ENCODE measurements at places on chromosomes 6 and 20. TPM values are rescaled to one million over a fixed set of nuclear protein-coding genes. Genes with fewer than 3 reads are reported as not detected.

DNA sequence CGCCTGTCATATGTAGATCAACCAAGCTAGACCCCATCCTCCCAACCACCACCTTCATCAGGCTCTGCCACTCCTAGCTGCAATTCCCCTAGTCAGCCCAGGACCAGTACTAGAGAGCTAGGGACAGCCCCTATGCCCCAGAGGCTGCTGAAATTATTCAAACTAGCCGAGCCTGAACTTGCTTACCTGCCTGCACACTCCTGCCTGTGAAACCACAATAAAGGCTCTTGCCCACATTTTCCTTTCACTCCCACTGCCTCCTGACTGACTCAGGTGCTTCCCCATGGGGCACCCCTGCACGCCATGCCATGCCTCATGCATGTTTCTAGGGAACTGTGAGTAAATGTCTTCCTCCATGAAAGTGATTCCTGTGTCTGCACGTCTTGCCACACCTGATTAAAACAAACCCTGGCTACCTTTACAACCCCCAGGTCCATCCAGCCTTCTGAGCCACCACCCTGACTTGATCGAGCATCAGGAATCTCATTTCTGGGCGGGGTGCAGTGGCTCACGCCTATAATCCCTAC is 66.5 kb upstream of the IER3 start:
- H3K4me1 ChIP-seq = peaks cover 36% of the 10 kb centered on the region
- H3K27ac ChIP-seq = no peak overlapping the region
- peak overlapping the region; percentile 26 for H3K4me3 ChIP-seq
- no peaks in the 10 kb centered on the region for H3K36me3 ChIP-seq
- no peaks in the 10 kb centered on the region for H3K27me3 ChIP-seq

Gene ADAT2
- total RNA-seq = 31.1 TPM

- no peaks in the 10 kb centered on the region for H3K4me1 ChIP-seq
- H3K27ac ChIP-seq = no peak overlapping the region
- H3K4me3 ChIP-seq = no peak overlapping the region
- H3K27me3 ChIP-seq = peaks cover 3% of the 10 kb centered on the region
- DNase-seq = no peak
These were observed 1.9 kb downstream of the SSTR4 start for GRCh38 chr20:23037017-23037481.

Gene OR11A1
- not detected for total RNA-seq

GRCh38 chr6:52540286-52540902 is 36.5 kb downstream of the TRAM2 start:
- peaks cover 9% of the 10 kb centered on the region for H3K4me1 ChIP-seq
- no peaks in the 10 kb centered on the region for H3K36me3 ChIP-seq
- no peaks in the 10 kb centered on the region for H3K27me3 ChIP-seq
- no peak overlapping the region for H3K4me3 ChIP-seq

GRCh38 chr6:16329233-16329632 is 90.8 kb downstream of the GMPR start:
- DNase-seq = no peak
- no peak overlapping the region for H3K4me3 ChIP-seq
